ENCODE measurements at places on chromosomes 4 and X. TPM values are rescaled to one million over a fixed set of nuclear protein-coding genes. Genes with fewer than 3 reads are reported as not detected.

Gene FAT4
- total RNA-seq, result 162 TPM

Gene IQCM
- total RNA-seq, result not detected

Gene ALG13
- total RNA-seq, result 73.9 TPM

Gene GAGE12E
- not detected for total RNA-seq

All from parietal lobe (tissue), 2 donors.